ENCODE measurements at places on chromosomes 4 and X.
A peak's percentile ranks its signal among the peaks of the same experiment; 100 is the strongest.

- DNase-seq, result no peak
Measured at GRCh38 chrX:96861218-96861617, 22.5 kb upstream of the RPA4 start.

DNA sequence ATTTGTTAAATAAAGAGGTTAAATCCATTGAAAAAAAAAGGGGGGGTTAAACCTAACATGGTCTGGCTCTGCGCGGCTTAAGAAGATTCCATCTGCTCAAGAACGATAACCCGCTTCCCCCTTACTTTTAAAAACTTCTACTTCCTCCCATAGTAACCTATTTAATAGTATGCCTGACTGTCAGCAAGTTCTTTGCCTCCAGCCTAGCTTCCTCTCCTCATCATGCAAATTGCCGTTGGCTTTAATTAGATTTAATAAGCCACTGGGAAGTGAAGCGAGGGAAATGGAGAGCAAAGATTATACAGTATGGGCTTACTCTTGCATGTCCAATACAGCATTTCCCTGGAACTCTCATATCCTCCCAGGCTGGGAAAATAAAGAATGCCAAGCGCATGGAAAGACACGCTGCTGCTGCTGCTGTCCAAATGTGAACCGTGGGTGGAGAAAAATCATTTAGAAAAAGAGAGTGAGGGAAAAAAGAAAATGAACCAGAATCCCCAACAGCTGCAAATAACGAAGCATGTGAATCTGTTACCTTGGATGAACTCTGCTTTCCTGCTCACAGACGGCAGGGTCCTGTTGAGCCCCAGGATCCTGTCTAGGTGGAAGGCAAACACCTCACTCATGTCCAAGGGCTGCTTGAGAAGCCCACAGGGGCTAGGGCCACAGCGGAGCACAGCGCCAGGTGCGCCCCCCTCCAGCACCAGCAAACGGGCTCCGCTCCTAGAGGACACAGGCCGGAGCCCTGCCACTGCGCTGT, 2.7 kb downstream of the GASK1B start:
- DNase-seq, result peak; percentile 64

- peak; percentile 68 for DNase-seq
Measured at GRCh38 chr4:118758293-118758692, 73.1 kb downstream of the METTL14 start.

DNA sequence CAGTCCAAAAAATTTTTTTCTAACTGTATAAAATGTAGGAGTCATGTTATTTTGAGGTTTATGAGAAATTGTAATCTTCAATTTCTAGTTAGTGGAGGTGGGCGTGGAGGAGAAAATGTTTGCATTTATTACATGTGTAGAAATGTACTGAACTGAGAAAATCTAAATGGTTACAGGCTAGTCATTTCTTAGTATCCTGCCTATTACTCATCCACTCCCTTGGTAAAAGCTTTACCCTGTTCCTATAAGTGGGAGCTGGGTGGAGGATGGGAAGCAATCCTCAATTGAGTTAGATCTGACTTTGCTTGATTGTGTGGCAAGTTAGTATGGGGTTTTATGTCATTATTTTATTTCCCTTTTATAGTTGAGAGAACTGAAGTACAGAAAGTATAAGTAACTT, 73.8 kb downstream of the POLA1 start:
- no peak for DNase-seq

DNA sequence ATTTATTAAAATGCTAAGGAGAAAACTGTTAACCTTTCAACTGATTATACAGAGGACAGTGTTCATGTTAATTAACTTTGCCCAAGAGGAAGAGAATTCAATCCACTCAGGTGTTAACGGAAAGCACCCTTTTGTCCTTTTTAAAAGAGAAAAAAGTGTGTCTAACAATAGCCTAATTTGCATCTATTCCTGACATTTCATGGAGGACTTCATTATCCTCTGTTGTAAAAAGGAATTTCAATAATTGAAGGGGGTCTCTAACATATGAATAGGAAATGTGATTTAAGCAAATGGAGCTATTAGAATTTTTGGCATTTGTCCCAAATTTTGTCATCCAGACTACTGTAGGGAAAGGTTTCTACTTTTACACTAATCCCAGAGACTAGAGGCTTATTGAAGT, 44.6 kb upstream of the GC start:
- DNase-seq, result no peak

- peak; percentile 30 for DNase-seq
Measured at GRCh38 chr4:92303621-92304027, at the start of gene GRID2. Gene GRID2, plus strand, starts transcription at chr4:92303966.

DNA sequence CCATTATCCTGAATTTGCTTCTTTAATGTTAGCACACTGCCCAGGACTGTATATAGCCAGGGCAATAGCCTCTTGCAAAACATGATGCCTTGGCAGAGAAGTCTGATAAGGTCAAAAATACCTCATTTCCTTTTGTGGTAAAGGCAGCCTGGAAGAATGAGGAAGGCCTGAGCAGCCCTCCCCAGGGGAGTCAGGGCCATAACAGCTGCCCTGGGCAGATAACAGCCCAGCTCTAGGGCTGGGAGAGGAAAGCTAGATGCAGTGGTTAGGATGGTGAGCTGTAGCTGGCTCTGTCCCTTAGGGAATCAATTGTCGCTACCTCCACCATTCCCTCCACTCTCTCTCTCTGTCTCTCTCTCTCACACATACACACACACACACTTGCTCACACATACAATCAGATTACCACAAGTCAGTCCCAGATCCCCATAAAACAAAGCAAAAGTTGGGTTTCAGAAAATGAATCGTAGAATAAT, 29.2 kb downstream of the EFHC2 start:
- DNase-seq, result peak; percentile 66

GRCh38 chr4:168587411-168588125, 90.7 kb downstream of the PALLD start:
- DNase-seq, result peak; percentile 49

DNA sequence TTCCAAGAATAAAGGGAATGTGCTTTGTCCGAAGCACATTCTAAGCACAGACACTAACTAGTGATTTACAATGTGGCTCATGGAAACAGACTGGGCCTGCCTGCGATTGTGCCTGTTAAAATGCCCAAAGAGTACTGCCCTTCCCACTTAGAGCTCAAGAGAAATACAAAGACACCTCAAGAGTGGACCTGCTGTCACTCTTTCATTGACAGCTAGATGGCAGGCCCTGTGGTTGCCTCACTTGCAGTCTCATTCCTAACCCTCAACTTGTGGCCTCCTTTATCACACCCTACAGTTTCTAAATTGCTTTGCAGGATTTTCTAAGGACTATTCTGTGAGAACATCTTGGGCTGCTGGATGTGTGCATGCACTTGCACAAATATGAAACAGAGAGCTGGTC, 331.0 kb upstream of the EMCN start:
- DNase-seq, result no peak

DNA sequence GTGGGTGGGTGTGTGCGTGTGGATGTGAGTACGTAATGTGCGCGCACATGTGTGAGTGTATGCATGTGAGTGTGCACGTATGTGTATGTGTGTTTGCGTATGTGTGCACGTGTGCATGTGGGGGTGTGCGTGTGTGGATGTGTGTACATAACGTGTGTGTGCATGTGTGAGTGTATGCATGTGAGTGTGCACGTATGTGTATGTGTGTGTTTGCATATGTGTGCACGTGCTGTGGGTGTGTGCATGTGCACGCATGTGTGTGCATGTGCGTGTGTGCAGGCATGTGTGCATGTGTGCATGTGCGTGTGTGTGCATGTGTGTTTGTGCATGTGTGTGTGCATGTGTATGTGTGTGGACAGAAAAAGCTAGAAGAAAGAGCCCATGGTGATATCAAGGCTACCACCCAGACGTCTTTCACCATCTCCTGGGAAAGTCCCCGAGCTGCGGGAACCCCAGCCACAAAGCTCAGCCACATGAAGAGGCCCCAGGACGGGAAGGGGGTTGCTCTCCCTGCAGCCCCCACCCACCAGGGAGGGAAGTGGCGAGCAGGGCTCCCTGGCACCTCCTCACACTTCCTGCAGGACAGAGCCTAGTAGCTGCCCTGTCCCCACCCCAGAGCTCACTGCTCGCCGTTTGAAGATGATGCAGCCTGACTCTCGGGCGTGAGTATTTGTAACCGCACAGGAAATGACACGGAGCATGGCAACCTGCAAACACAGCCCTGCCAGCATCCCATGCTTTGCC, 108.3 kb downstream of the DCTD start:
- DNase-seq, result no peak

GRCh38 chr4:60790608-60791007, 409.5 kb upstream of the ADGRL3 start:
- DNase-seq, result no peak

GRCh38 chr4:19925516-19925915, 326.2 kb upstream of the SLIT2 start:
- no peak for DNase-seq

GRCh38 chr4:2977211-2978088, 14.1 kb downstream of the GRK4 start:
- no peak for DNase-seq

DNA sequence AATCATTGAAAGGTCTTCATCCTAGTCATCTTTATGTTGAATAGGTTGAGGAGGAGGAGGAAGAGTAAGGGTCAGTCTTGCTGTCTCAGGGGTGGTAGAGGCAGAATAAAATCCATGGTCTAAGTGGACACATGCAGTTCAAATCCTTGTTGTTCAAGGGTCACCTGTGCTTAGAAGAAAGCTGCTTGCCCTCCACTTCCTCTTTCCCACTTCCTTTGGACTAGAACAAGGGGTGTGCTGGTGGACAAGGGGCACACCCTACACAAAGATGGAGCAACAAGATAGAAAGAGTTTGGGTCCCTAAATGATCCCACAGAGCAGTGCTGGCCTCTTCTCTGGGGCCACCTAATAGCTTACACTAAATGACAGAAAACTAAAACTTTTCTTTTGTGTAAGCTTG, 47.9 kb downstream of the HSD17B13 start:
- DNase-seq, result no peak

GRCh38 chr4:5965225-5965624, 53.0 kb downstream of the C4orf50 start:
- no peak for DNase-seq

DNA sequence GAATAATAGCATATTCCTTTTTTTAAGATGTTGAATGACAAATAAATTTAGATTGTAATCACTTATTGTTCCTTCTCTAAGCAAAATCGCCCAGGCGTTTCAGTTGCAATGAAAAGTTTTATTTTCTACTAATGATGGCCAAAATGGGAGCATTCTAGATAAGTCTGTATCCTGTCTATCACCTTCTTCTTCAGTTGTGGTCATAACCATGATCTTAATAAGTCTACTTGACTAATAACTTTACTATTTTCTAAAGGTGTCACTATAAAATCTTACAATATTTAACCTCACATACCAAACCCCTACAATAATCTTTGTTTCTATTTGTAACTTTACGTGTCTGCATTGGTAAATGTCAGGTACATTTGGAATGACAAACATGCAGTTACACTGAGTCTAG, 723.7 kb upstream of the MAGEB2 start:
- no peak for DNase-seq

- no peak for DNase-seq
Measured at GRCh38 chr4:72312032-72312650, 256.9 kb downstream of the ADAMTS3 start.

DNA sequence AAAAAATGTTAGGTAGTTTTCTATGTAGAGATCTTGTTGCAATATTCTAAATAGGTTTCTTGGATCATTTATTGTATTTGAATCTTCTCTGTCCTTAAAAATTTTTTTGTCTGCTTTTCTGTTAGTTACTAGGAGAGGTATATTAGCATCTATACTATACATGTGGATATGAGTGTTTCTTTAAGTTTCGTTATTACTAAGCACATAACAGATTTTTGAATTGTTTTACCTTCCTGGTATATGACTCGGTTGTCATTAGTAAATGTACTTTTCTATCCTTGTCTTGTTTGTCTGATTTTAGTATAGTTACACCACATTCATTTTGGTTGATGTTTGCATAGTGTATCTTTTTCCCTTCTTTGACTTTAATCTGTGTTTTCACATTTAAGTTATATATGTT, 20.2 kb downstream of the PYURF start:
- DNase-seq, result no peak

GRCh38 chr4:38162240-38162784, 202.1 kb downstream of the PTTG2 start:
- DNase-seq, result peak; percentile 72

DNA sequence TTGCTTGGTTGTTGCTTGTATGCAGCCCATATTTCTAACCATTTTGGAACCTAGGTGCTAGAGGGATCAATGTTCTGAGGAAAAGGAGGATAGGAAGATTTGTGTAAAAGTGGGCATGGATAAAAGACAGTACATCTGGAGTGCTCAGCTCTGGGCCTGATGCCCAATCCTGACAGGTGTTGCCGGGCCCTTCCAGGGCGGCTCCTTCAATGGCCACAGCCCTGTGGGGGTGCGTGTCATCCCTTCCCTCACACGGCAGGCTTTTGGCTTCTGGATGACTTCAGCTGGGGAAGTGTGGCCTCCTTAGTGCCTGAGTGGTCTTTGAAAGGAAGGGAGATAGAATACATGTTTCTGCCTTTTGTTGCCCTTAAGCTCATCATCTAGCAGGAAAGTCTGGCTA, 47.2 kb downstream of the NELFA start:
- no peak for DNase-seq

DNA sequence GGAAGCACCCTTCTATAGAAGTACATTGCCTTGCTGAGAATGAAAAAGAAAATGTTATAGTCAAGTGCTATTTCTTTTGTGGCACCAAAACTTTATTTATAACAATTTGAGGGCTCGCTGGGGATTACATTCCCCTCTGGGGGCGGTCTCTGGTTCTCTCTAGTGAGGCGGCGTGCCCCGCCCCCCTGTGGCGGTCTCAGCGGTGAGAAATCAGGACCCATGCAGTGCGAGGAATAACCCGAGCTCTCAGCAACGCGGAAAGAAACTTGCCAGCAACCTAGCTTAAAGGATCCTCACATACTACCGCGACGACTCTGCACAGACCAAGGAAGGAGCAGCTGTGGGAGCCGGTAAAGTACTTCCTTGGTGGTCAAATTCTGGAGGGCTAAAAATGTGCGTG, 83.4 kb upstream of the SHISA3 start:
- DNase-seq, result no peak

DNA sequence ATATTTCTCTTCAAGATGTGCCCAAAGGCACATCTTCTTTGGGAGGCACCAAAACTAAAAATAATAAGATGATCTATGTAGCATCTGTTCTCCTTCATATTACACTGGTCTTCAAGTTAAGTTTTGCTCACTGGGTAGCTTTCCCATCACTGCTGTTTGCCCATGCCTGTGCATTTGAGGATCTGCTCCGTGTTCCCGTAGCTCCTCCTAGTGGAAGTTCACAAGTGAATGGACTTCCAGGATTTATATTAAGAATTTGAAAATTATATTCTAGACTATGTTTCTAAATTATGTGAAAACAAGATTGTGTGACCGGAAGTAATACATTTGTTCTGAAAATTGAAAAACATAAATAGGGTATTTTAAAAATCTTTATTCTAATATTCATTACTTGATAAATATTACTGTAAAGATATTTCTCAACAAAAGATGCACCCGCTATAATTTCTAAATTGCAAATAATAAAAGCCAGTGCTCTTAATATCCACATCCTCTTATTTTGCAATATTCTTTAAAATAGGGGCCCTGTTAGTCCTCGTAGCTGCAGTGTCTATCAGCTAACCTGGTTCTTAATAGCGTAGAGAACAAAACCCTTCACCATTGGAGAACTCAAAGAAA, 147.7 kb downstream of the RBM46 start:
- peak; percentile 11 for DNase-seq

Data from SJCRH30 (cell line).